ENCODE measurements at places on chromosomes 6 and 20.

- no peak for DNase-seq
Measured at GRCh38 chr20:17771206-17772004, 71.6 kb downstream of the BANF2 start.

GRCh38 chr6:109610590-109610989 is 80.4 kb downstream of the AK9 start:
- DNase-seq = no peak

- no peak for DNase-seq
Measured at GRCh38 chr6:94651239-94651638, 926.1 kb upstream of the MANEA start.

DNA sequence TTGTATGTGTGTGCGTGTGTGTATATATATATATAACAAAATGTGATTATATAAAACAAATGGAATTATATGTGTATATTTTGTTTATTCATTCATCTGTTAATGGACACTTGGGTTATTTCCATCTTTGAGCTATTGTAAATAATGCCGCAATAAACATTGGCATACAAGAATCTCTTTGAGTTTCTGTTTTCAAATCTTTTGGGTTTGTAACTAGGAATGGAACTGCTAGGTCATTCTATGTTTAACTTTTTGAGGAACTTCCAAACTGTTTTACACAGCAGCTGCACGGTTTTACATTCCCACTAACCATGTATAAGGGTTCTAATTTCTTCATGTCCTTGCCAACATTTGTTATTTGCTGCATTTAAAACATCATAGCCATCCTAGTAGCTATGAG is 39.9 kb upstream of the TGM2 start:
- no peak for DNase-seq

GRCh38 chr20:25288291-25289181 is 40.7 kb downstream of the PYGB start:
- DNase-seq = no peak

DNA sequence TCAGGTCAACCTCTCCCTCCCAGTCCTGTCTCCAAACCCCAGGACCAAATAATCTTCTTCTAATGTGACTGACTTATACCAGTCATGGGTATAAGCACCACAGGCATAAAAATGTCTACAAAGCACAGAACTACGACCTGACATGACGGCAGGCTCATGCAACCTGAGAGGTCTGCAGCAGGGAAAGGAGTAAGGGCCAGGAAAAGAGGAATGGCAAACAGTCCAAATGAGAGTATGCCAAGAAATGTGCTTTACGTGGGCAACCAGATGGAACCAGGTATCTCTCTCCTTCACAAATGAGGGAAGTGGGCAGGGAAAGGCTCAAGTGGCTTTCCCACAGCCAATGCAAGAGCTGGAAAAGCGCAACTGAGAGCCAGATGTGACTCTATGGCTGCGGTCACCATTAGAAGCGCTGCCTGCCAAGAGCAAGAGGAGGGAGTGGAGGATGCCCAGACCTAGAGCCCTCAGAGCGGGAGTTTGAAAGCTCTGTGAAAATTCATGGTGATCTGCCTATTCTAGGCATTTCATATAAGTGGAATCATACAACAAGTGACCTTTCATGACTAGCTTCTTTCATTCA is 6.0 kb downstream of the APMAP start:
- DNase-seq = no peak

All from CD4-positive, alpha-beta T cell treated with Interleukin-2 at 100 ng/mL for 4 hours (primary cell).